Skeletal muscle tissue (tissue), 5 donors: ENCODE measurements at places on chromosomes 12 and 14. TPM values are rescaled to one million over a fixed set of nuclear protein-coding genes. Genes with fewer than 3 reads are reported as not detected.

Gene LTB4R2
- total RNA-seq = 1.6 TPM

Gene SYCP3
- not detected for total RNA-seq

Gene PAX9
- total RNA-seq = 0.52 TPM

Gene SDR9C7
- not detected for total RNA-seq

Gene AKAP3
- 1.0 TPM for total RNA-seq

Gene OR10G2
- not detected for total RNA-seq

Gene SRRM4
- under 0.01 TPM for total RNA-seq
